Sigmoid colon (tissue), 7 donors: ENCODE measurements at places on chromosomes 7 and 10. TPM values are rescaled to one million over a fixed set of nuclear protein-coding genes. Genes with fewer than 3 reads are reported as not detected.

- H3K36me3 ChIP-seq: no peaks in the 10 kb centered on the region
- no peaks in the 10 kb centered on the region for H3K27me3 ChIP-seq
- DNase-seq: peak; percentile 91
- H3K4me3 ChIP-seq: peak overlapping the region; percentile 49
Observed at GRCh38 chr10:46282842-46283574, 3.8 kb upstream of the ANTXRL start.

- no peaks in the 10 kb centered on the region for H3K36me3 ChIP-seq
- H3K4me3 ChIP-seq: no peak overlapping the region
- no peaks in the 10 kb centered on the region for H3K4me1 ChIP-seq
- no peaks in the 10 kb centered on the region for H3K27me3 ChIP-seq
- no peak for DNase-seq
Observed at GRCh38 chr10:123611876-123612275, 54.3 kb upstream of the GPR26 start.

- no peaks in the 10 kb centered on the region for H3K36me3 ChIP-seq
- H3K4me1 ChIP-seq: peaks cover 21% of the 10 kb centered on the region
- DNase-seq: peak; percentile 10
Observed at GRCh38 chr7:140390466-140391190, 7.7 kb downstream of the SLC37A3 start.

DNA sequence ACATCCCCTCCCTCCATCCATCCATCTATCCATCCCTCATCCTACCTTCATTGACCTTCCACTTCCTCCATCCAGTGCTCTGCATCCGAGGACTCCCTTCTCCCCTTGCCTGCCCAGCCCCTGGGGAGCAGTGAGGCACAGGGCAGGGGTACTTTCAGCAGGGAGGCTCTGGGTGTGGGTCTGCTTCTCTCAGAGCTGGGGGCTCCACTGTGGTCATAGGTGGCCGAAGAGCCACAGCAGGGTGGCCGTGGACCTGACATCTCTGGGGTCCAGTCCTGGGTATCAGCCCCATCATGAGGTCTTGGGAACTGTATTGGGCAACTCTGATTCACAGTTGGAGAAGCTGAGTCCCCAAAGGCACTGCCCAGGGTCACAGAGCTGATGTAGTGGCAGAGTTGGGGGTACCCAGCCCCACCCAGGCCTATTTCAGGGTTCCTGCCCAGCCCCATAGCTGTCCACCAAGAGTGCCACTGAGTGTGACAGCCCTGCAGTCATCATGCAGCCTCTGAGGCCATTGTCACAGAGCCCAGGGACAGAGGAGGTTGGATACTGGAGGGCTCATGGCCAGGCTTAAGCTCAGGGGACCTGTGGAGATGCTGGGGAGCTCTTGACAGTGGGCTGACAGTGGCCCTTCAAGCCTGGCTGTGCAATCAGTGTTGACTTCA is 35.3 kb upstream of the DPYSL4 start:
- peak; percentile 46 for DNase-seq
- no peaks in the 10 kb centered on the region for H3K27me3 ChIP-seq
- no peaks in the 10 kb centered on the region for H3K36me3 ChIP-seq
- H3K27ac ChIP-seq: no peak overlapping the region
- H3K4me3 ChIP-seq: no peak overlapping the region
- H3K4me1 ChIP-seq: no peaks in the 10 kb centered on the region

DNA sequence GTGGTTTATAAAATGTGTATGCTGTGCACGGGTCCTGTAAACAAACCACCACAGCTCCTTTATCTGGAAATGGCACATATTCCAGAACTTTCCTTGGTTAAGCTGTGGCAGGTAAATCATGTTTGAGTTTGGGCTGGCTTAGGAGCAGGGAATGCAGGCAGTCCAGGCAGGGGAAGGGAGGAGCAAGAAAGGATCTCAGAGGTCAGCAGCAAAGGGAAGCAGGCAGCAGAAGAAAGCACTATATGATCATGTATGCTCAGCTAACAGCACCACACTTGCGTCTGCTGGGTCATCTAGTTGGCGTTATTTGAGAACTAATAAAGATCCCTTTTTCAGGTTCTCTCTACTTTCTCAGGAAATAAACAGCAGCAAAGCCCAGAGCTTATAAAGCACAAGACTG is 7.8 kb downstream of the ICA1 start:
- H3K36me3 ChIP-seq: no peaks in the 10 kb centered on the region
- DNase-seq: no peak
- no peak overlapping the region for H3K27ac ChIP-seq
- no peak overlapping the region for H3K4me3 ChIP-seq
- no peaks in the 10 kb centered on the region for H3K4me1 ChIP-seq

DNA sequence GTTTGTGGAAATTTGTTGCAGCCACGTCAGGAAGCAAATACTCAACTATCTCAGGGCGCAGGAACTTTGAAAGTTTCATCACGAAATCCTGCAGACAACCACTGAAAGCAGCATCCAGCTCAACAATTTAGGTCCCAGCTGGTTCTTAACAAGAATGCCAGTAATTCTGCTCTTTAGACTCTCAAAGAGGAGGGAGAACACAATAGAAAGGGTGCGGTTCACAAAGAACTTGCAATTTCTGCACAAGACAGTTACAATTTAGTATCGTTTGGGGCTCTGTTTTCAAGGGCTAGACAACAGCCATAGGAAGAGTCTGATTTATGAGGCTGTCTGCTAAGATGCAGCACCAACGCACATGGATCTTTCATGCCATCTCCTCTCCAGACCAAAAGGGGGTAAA is 223.1 kb downstream of the FGFR2 start:
- H3K36me3 ChIP-seq: no peaks in the 10 kb centered on the region
- H3K4me3 ChIP-seq: no peak overlapping the region
- DNase-seq: no peak
- H3K27ac ChIP-seq: no peak overlapping the region

- H3K4me3 ChIP-seq: no peak overlapping the region
- H3K27me3 ChIP-seq: no peaks in the 10 kb centered on the region
- DNase-seq: no peak
- H3K4me1 ChIP-seq: no peaks in the 10 kb centered on the region
- H3K27ac ChIP-seq: no peak overlapping the region
- H3K36me3 ChIP-seq: no peaks in the 10 kb centered on the region
Observed at GRCh38 chr10:86023931-86024280, 342.7 kb downstream of the GRID1 start.

DNA sequence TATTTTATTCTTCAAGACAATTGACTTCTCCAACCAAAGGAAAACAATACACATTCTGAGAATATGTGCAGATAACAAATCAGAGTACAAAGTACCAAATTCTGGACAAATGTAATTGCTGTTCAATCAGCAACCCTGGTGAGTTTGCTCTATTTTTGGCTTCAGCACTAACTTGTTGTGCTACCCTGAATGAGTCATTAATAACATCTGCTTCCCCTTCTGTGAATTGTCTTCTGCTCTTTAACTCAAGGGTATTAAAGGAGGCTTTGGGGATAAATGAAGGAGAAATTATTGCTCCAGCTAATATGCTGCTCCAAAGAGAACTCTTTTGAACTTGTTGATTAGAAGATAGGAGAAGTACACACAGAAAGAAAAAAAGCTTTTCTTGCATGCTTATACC is 459.3 kb downstream of the HTR7 start:
- H3K36me3 ChIP-seq: no peaks in the 10 kb centered on the region
- H3K4me3 ChIP-seq: no peak overlapping the region
- DNase-seq: no peak
- no peak overlapping the region for H3K27ac ChIP-seq
- H3K27me3 ChIP-seq: no peaks in the 10 kb centered on the region
- H3K4me1 ChIP-seq: no peaks in the 10 kb centered on the region

DNA sequence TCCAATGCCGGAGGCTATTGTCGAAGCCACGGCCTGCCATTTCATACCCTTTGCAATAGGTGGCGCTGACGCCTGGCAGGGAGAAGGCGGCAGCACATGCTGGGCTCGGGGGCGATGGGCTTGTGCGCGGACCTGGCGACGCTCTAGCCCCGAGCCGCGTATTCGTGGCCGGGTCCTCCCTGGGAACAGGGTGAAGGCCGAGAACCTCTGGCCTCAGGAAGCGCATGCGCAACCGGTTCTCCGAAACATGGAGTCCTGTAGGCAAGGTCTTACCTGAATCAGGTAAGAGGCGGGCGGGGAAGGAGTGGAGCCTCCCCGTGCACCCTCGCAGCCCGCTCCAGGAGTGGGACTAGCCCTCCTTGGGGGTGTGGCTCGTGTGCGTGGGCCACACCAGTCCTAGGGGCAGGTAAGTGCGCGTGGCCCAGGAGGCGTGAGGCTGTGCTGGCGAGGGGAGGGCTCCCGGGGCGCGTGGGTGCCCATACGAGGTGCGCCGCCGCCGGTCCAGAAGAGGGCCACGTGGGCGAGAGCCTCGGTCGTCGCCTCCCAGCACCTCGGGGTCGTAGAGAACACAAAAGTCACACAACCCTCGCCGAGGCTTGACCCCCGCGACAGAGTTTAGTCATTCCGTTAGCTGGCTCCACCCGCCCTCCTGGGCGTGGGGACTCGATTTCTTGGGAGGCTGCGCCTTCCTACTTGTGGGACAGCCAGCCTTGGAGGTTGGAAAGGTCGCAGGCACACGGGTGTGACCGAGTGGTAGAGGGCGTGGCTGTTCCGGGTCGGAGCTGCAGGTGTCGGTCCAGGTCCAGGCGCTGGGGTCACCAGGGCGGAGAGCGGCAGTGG is 5.6 kb upstream of the MEST start:
- no peaks in the 10 kb centered on the region for H3K36me3 ChIP-seq
- H3K27me3 ChIP-seq: peaks cover 43% of the 10 kb centered on the region
- H3K27ac ChIP-seq: no peak overlapping the region
- peaks cover 28% of the 10 kb centered on the region for H3K4me1 ChIP-seq
- H3K4me3 ChIP-seq: peak overlapping the region; percentile 11
- peak; percentile 66 for DNase-seq

DNA sequence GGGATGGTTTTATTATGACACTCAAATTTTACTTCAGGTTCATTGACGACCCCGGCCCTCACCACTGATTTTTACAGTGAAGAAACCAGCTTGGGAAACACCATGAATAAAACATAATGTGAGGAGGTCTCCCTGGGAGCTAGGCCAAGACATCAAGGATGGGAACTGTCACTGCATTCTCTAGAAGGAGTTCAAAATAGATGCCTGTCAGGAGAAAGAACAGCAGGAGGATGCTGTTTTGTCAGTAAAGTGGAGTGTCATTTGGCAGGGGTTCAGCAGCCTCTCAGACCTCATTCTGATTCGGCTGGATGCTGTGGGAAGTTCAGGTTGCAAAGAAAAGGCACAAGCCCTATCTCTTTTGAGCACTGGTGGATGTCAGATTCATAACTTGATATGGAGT is 360.3 kb upstream of the C7orf33 start:
- no peaks in the 10 kb centered on the region for H3K4me1 ChIP-seq
- no peaks in the 10 kb centered on the region for H3K36me3 ChIP-seq
- no peak overlapping the region for H3K27ac ChIP-seq
- DNase-seq: no peak
- no peak overlapping the region for H3K4me3 ChIP-seq
- no peaks in the 10 kb centered on the region for H3K27me3 ChIP-seq

- DNase-seq: no peak
- no peaks in the 10 kb centered on the region for H3K36me3 ChIP-seq
- peak overlapping the region; percentile 47 for H3K4me3 ChIP-seq
- no peaks in the 10 kb centered on the region for H3K4me1 ChIP-seq
Observed at GRCh38 chr7:1026721-1027161, 17.6 kb upstream of the GPR146 start.

- H3K27ac ChIP-seq: peak overlapping the region; percentile 74
- peaks cover 5% of the 10 kb centered on the region for H3K36me3 ChIP-seq
- no peak overlapping the region for H3K4me3 ChIP-seq
- H3K4me1 ChIP-seq: peaks cover 15% of the 10 kb centered on the region
Observed at GRCh38 chr7:602341-603141, 82.9 kb upstream of the PDGFA start.

- H3K27me3 ChIP-seq: no peaks in the 10 kb centered on the region
- no peak overlapping the region for H3K4me3 ChIP-seq
- no peaks in the 10 kb centered on the region for H3K36me3 ChIP-seq
- no peak for DNase-seq
- H3K4me1 ChIP-seq: no peaks in the 10 kb centered on the region
Observed at GRCh38 chr7:77258014-77258413, 58.4 kb upstream of the FGL2 start.

DNA sequence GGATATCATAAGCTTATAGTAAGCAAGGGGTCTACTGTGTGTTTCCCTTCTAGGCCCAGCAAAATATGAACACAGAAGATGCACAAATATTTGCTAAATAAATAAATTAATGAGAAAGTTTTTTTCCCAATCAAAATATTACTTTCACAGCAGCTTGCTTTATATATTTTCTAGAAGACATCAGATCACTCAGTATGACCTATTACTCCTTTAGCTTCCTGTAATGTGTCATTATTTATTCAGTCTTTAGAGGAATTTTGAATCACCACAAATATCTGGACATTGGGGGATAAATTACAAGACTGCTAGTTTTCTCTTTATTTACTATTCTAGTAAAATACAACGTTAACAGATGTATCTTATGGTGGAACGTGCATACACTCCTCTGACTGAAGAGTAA is 765.8 kb upstream of the POM121L12 start:
- DNase-seq: no peak
- H3K27me3 ChIP-seq: no peaks in the 10 kb centered on the region
- no peak overlapping the region for H3K4me3 ChIP-seq

Gene AMZ1
- 1.4 TPM for total RNA-seq

Gene FRG2B
- not detected for total RNA-seq

Gene PKD1L1
- 0.16 TPM for total RNA-seq

Gene SKIDA1
- 3.9 TPM for total RNA-seq

Gene MMD2
- not detected for total RNA-seq

Gene ACTL6B
- 0.68 TPM for total RNA-seq
